ENCODE measurements at places on chromosomes 7 and 10. TPM values are rescaled to one million over a fixed set of nuclear protein-coding genes. Genes with fewer than 3 reads are reported as not detected.
A peak's percentile ranks its signal among the peaks of the same experiment; 100 is the strongest.

Gene MGAM2
- 53.8 TPM for polyA plus RNA-seq

Gene MYH16
- 0.01 TPM for polyA plus RNA-seq

Gene PAPSS2
- polyA plus RNA-seq, result 46.0 TPM

GRCh38 chr10:61896854-61897661 lies 4.4 kb upstream of the ARID5B start:
- H3K27ac ChIP-seq, result peak overlapping the region; percentile 81
- H3K36me3 ChIP-seq, result no peaks in the 10 kb centered on the region
- peaks cover 35% of the 10 kb centered on the region for H3K4me1 ChIP-seq
- H3K4me3 ChIP-seq, result peak overlapping the region; percentile 47
- no peaks in the 10 kb centered on the region for H3K27me3 ChIP-seq
- peak; percentile 83 for DNase-seq
